Immature natural killer cell (primary cell): ENCODE measurements at places on chromosomes 7 and 10.

- no peak for DNase-seq
Measured at GRCh38 chr10:68242051-68242450, 10.1 kb upstream of the ATOH7 start.

DNA sequence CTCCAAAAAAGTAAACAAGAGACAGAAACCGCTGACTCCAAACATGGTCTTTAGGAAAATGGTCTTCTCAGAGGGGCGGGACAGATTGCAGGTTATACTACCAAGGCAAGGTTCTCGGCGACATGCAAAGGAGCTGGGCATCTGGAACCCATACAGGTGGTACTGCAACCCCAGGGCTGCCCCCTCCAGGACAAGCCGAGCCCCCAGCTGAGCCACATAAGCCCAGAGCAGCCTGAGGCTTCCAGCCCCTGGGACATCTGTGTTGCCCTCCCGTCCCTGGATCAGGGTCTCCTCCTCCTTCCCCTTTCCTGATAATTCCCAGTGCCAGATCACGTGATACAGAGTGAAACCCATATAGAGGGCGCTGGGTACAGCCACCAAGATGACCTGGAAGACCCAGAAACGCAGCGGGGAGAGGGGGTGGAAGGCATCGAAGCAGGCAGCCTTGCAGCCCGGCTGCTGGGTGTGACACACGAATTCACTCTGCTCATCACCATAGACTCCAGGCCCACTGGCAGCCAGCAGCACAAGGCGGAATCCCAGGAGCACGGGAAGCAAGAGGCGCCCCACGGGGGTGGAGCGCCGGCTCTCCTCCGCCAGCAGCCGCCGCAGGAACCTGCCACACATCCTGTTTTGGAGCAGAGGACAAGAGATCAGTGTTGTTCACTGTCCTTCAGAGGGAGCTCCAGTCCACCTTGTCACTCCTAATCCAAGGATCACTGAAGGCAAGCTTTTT is at the start of gene GJC3:
Gene GJC3 (minus strand): TSS at position 627 of the 736 bp plus-strand sequence. CDS start 0 bp downstream, at position 627.
- DNase-seq = no peak

GRCh38 chr10:17854044-17854652 is 45.0 kb downstream of the MRC1 start:
- peak; percentile 77 for DNase-seq

DNA sequence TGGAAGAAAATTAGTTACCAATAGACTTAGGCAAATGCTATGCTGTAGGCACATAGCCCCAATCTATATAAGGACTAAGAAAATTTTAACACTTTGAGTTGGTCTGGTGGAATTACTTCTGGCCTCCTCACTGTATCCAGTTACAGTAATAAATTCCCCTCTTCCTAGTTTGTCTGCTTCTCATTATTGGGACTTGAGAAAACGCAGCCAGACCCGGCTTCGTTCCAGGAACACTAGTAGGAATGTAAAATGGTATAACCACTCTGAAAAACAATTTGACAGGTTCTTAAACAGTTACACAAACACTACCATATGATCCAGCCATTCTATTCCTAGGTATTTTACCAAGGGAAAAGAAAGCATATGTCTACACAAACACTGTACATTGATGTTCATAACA is 150.2 kb downstream of the VPS50 start:
- no peak for DNase-seq

GRCh38 chr10:77388571-77389100 is 249.0 kb downstream of the KCNMA1 start:
- no peak for DNase-seq

- DNase-seq = peak; percentile 63
Measured at GRCh38 chr10:33008499-33009243, 50.6 kb upstream of the ITGB1 start.

DNA sequence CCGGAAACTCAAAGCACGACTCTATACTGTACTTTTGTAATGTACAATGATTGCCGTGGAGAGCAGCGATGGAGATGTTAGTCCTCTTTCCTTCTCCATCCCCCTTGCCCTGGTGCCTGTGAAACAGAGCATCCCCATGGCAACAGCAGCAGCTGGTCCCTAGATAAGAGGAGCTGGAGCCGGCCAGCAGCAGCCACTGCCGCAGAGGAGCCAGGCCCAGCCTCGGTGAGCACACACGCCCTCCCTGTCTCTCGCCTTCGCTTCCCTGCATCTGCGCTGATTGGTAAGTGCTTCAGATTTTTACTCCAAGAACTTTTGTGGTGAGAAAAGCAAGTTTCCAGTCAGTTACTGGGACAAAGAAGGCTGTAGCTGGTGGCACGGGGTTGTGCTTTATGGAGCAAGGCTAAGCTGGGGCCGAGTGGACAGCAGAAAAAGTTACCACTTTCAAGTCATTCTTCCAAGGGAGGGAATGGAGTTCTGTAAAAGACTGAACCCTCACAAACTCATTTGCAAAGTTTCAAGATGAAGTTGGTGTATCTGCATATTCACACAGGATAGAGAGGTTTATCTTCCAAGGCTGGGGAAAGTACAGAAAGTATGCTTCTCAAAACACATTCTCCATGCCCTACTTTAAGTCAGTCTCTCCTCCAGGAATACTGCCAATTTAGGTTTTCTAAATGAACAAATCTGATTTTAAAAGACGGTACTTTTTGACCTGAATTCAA is at the start of gene PPP1R17:
Gene PPP1R17 (plus strand): TSS at position 192 of the 725 bp plus-strand sequence. CDS start 5,227 bp downstream, outside the sequence.
- no peak for DNase-seq

DNA sequence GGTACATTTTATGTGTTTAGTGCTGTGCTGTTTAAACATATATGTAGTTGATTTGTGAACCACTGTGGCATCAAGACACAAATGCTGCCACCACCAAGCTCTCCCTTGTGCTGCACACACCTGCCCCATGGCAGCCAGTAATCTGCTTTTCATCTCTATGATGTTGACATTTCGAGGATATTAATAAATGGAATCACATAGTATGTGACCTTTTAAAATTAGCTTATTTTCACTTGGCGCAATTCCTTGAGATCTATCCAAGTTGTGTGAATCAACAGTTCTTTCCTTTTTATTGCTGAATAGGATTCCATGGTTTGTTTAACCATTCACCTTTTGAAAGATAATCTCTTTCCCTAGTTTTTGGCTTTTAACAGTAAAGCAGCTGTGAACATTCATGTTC is 73.1 kb downstream of the BMPR1A start:
- no peak for DNase-seq

- DNase-seq = no peak
Measured at GRCh38 chr7:55104712-55105433, 86.1 kb downstream of the EGFR start.

GRCh38 chr7:763762-764161 is 36.7 kb upstream of the PRKAR1B start:
- no peak for DNase-seq

DNA sequence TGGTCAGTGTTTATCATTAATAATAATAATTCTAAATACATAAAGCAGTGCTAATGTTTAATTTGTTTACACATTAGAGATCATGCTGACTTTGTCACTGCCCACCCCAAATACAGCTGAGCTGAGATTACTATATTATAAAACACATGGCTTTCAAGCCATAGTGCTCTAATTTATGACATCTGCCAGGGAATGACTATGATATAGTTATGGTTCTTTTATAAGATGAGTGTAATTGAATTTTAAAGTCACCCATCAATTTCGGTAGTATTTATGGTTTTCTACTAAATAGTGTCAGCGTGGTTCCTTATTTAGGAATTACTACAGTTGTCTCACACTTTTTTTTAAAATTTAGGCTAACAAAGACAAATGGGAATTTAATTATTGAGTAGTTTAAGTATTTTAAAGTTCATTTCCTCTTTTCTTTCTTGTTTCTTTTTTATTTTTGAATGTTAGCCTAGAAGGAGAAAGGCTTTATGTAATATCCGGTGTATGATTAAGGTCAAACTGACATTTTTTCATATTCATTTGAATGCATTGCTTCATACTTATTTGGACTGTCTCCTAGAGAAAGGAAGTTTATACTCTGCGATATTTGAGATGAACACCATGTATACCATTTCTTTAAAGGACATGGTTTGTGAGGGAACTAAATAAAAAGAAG is 3.9 kb downstream of the CDK14 start:
- DNase-seq = no peak

GRCh38 chr7:138091032-138091431 is 14.8 kb downstream of the AKR1D1 start:
- DNase-seq = no peak

GRCh38 chr10:14478604-14479003 is 147.9 kb upstream of the FRMD4A start:
- no peak for DNase-seq

DNA sequence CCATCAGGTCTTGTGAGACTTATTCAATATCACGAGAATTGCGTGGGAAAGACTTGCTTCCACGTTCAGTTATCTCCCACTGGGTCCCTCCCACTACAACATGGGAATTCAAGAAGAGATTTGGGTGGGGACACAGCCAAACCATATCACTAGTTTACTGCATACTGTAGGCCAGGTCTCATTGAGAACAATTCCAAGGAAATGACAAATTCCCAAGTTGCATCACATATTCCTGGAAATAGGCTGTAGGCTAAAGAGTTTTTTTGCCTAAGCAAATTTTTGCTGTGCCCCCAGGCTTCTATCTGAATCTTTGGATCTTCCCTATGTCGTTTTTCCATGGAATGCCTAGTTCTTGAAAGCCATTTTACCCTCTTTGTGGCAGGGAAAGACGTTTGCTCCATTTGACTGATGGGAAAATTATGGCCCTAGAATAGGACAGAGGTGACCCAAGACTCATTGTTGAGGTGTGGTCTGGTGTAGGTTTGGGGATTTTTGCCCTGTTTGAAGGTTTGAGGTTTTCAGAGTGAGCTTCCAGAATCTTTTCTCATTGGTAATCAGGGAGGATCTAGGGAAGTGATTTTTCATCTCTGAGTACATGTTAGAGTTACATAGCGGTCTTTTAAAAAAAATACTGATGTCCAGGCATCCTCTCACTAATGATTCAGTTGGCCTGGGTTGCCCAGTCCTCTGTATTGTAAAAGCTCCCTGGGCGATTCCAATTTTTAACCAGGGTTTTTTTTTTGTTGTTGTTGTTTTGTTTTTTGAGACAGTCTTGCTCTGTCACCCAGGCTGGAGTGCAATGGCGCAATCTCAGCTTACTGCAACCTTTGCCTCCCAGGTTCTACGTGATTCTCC is 44.4 kb downstream of the TACR2 start:
- DNase-seq = no peak

- no peak for DNase-seq
Measured at GRCh38 chr10:99233689-99234037, 2.0 kb downstream of the HPSE2 start.

- no peak for DNase-seq
Measured at GRCh38 chr7:155591055-155591775, 44.9 kb upstream of the CNPY1 start.

DNA sequence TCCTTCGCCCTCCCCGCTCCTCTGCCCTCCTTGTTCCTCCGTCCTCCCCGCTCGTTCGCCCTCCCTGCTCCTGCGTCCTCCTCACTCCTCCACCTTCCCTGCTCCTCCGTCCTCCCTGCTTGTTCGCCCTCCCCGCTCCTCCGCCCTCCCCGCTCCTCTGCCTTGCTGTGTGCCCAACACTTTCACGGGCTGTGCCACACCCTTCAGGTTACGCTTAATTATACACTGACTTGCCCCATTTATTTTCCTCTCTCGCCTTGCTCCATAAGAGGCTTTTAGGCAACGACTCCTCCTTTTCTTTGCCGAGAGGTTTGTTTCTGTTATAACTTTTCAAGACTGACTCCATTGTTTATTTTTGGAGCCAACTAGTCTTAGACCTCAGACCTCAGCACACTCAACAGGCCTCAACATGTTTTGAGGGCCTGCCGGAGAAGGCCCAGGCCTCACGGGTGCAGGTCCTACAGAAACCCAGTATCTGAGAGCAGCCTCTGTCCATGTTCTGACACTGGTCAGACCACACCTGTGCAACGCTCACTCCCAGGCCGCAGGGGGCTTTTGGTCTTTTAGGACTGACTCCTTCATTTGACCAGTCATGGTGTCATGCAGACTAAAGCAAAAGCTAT is 18.2 kb upstream of the PRKAG2 start:
- DNase-seq = no peak

GRCh38 chr7:44185729-44186128 is 3.5 kb downstream of the GCK start:
- DNase-seq = no peak
